ENCODE measurements at places on chromosomes 3 and 15. TPM values are rescaled to one million over a fixed set of nuclear protein-coding genes. Genes with fewer than 3 reads are reported as not detected.

DNA sequence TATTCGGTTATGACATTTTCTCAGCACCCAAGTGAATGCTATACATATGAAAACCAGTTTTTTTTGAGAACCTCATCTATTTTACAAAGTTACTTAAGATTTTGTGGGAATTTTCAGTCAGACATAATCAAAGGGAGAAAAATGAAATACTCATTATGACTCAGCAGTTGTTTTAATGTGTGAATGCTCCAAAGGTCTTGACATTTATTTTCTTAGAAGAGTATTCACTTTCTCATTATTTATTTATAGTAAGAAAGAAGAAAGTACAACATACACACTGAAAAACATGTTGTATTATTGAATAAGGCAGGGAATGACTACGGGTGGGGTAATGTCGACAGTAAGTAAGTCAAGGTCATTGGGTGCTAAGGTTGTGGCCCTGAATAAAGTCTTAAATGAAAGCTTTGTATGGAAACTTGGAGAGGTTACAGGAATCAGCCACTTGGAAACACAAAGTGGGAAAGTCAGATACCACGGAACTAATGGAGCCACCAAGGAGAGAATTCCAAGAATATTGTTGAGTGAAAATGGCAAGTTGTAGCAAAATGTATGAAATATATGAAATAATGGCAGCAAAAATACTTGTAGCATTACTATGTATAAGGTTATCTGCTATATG is 844.5 kb downstream of the TBL1XR1 start:
- no peak for DNase-seq

GRCh38 chr15:91790836-91791235 is 62.7 kb upstream of the SLCO3A1 start:
- DNase-seq: no peak

Gene ST8SIA2
- total RNA-seq: not detected

Gene SYNM
- total RNA-seq: 5.9 TPM

DNA sequence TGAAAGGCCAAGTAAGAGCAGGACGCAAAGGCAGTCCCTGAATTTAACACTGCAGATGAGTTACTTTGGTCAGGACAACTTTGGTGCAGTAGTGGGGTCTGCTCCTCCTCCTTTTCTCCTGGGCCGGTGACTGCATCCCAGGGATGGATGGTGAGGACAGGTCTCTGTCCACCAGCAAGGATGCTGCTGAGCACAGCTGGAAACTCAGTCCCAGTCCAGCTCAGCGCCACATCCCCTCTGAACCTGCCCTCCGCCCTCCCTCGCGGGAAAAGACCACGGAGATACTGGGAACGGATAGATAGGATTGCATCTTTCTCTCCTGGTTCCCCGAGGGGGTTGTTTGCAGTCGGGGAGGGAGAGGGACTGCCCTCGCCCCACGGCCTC is 13.8 kb downstream of the GRAMD2A start:
- DNase-seq: no peak

- DNase-seq: no peak
Measured at GRCh38 chr15:28920781-28921331, 35.1 kb downstream of the APBA2 start.

- no peak for DNase-seq
Measured at GRCh38 chr3:8856721-8857120, 87.3 kb upstream of the OXTR start.

- no peak for DNase-seq
Measured at GRCh38 chr15:61869656-61870055, 190.6 kb downstream of the VPS13C start.

DNA sequence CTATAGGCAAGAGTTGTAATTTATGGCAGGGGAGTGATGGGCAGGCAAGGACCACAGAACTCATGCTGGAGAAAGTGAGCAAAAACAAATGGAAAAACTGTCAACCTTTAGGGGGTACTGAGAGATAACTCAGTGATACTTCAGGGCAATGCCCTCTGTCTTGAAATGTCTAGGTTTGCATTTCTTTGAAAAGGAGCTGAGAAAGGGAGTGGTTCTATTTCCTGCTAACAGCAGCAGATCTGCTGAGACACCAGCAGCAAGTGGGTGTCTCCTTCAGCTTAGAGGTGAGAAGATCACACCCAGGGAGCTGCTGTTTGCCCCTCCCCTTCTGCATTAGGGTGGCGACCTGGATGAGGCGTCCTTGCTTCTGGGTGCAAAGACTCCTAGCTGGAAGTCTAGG is 42.3 kb upstream of the XIRP1 start:
- no peak for DNase-seq

Gene TMEM87A
- 47.1 TPM for total RNA-seq

Gene DAPK2
- total RNA-seq: 3.2 TPM

GRCh38 chr3:14547693-14548092 is 7.6 kb upstream of the GRIP2 start:
- no peak for DNase-seq

GRCh38 chr3:43584043-43584826 is 37.6 kb downstream of the ANO10 start:
- no peak for DNase-seq

DNA sequence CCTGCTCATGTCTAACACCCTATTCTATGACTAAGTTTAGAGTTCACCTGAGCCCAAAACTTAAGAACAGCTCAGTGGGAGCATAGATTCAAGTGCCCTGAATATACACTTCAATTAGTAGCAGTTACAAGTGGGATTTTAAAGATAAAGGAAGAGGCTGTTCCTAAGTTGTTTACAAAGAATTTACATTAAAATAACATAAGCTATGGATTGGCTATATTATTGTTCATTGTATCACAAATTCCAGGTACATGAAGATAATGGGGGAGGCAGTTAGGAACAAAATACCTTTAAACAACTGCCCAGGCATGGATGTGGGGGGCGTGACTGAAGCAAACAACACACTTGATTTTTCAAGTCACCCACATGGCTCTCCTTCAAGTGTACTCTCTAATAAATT is 52.7 kb downstream of the ROPN1B start:
- no peak for DNase-seq

- DNase-seq: no peak
Measured at GRCh38 chr3:32698506-32698905, 13.5 kb downstream of the CNOT10 start.

GRCh38 chr15:67117370-67117769 is 52.0 kb downstream of the SMAD3 start:
- DNase-seq: no peak

DNA sequence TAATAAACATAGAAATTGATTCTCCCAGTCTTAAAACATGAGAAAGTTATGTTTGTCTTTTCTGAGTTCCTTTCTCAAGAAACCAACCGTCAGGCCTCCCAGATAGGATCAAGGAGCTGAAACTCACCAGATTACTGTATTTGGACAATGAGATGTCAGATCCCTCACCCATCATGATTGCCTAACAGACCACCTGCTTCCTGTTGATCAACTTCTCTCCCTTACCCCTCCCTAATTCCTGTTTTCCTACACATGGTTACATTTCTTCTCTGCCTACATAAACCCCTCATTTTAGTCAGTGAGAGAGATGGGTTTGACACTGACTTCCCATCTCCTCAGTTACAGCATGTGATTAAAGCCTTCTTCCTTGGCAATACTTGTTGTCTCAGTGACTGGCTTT is 917.5 kb downstream of the FHIT start:
- no peak for DNase-seq

GRCh38 chr3:18425641-18426257 is 610 bp upstream of the SATB1 start:
- DNase-seq: no peak

GRCh38 chr15:100623301-100623700 is 20.9 kb downstream of the ASB7 start:
- no peak for DNase-seq

Gene STT3B
- 198 TPM for total RNA-seq

- no peak for DNase-seq
Measured at GRCh38 chr3:63886858-63887257, 23.2 kb downstream of the ATXN7 start.

DNA sequence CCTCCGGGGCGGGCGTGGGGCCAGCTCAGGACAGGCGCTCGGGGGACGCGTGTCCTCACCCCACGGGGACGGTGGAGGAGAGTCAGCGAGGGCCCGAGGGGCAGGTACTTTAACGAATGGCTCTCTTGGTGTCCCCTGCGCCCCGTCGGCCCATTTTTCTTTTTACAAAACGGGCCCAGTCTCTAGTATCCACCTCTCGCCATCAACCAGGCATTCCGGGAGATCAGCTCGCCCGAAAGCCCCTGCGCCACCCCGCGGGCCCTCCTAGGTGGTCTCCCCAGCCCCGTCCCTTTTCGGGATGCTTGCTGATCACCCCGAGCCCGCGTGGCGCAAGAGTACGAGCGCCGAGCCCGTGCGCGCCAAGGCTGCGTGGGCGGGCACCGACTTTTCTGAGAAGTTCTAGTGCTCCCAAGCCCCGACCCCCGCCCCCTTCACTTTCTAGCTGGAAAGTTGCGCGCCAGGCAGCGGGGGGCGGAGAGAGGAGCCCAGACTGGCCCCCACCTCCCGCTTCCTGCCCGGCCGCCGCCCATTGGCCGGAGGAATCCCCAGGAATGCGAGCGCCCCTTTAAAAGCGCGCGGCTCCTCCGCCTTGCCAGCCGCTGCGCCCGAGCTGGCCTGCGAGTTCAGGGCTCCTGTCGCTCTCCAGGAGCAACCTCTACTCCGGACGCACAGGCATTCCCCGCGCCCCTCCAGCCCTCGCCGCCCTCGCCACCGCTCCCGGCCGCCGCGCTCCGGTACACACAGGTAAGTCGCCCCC is at the start of gene THBS1:
THBS1 (plus strand) TSS at position 595 of the 757 bp plus-strand sequence. CDS start 779 bp downstream, outside the sequence.
- DNase-seq: peak; percentile 95

Data from pulmonary artery endothelial cell (primary cell).